ENCODE measurements at places on chromosomes 2 and 18.

DNA sequence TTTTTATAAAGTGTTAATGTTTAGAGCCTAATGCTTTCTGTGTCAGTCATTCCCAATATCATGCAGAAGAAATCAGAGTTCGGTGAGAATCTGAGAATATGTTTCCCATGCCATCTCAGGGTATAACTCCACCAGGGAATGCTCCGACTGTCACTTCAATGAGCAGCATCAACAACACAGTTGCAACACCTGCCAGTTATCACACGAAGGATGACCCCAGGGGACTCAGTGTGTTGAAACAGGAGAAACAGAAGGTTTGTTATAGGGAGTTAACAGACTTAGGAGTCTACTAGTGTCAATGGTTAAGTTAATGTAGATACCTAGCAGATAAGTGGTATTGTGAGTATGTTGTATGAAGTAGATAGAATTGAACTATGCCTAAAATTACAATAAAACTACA is 31.0 kb downstream of the VAPA start:
- no peak for DNase-seq

DNA sequence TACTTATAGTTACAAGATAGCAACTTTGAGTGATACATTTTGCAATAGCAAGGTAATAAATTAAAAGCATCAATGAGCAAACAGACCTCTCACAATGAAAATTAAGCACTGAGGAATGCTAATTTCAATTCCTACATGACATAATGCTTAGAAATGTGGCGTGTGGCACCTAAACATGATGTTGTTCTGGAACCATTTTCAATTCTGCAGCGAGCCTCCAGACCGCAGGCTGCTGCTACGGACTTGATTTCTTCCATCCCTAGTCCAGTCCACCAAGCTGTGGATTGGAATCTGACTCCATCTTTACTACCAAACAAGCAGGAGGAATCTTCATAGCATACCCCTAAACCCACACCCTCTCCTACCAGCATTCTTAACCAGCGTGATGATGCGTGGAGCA is 58.7 kb upstream of the ZNF397 start:
- no peak for DNase-seq

DNA sequence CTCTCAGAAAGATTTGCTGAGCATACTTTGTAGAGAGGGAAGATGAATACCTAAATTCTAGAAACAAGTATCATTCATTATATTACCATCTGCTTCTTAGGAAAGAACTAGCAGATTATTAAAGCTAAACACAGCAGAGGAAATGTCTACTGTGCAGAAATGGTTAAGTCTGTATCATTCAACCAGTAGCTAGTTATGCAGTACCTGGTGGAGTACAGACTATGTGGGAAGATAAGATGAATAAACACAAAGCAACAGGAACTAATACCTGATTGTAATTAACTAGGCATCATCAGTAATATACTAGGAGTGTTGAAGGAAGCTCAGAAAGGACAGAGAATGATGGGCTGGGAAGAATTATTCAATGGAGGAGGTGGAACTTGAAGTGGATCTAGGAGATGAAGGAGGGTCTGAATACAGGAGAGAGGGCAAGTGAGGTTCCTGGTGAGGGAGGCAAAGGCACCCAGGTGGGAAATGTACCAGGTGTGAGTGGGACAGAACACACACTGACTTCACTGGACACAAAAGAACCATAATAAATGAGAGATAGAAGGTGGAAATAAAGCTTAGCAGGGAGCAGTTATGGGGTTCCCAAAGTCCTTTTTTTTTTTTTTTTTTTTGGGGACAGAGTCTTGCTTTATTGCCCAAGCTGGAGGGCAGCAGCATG is 9.5 kb downstream of the WDFY1 start:
- DNase-seq, result no peak

- no peak for DNase-seq
These were observed 99.8 kb downstream of the SMAD7 start for GRCh38 chr18:48850822-48851598.

GRCh38 chr2:73255007-73255644 is 21.0 kb downstream of the CCT7 start:
- no peak for DNase-seq

DNA sequence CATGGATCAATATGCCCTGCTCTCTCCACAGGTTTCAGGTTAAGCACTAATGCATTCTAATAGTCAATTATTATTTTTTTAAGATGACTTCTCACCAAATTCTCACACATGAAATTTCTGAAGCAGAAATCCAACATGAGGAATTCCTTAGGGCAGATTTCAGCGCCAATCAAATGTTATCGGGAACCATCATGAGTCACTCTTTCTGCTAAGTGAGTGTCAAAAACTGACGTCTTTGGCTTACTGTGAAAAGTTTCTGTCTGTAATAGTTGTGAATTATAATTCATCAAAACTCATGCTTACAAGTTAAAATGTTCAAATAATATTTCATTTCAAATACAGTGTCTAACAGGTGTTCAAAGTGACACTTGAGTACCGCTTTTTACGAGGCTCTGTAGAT is 1038.6 kb downstream of the SOCS6 start:
- no peak for DNase-seq

DNA sequence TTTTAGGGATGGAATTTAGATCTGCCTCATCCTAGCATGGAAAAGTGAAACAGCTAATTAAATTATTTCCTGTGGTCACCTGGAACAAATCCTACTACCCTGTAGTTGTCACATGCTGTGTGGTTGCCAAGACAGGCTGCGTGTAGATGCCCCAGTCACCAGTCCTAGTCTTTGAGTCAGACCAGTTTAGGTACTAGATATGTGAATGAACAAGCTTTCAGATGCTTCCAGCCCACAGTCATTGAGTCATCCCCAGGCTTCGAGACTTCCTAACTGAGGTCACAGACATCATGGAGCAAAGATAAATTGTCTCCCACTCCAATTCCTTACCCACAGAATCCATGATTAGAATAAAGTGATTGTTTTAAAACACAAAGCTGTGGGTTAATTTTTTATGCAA is 35.8 kb upstream of the GRB14 start:
- DNase-seq, result peak; percentile 91

- no peak for DNase-seq
These were observed 766 bp downstream of the TMEM17 start for GRCh38 chr2:62505109-62505749.

DNA sequence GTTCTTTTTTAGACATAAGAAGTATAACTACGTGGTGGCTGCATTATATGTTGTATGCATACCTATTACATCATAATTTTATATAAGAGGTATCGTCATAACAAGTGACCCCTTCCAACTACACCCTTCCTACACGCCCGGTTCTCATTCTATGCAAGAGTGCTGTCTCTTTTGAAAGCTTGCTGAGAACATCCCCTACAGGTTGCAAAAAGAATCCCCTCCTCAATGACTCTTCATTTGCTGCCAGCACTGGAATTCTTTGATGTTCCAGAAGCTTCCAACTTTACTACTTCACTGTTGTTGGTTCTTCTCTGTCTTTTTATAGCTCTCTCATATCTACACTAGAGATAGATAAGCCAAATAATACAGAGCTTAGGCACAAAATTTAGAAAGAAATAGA is 66.4 kb downstream of the CDH7 start:
- no peak for DNase-seq

- no peak for DNase-seq
These were observed 996.2 kb upstream of the FANCL start for GRCh38 chr2:59237311-59237710.

DNA sequence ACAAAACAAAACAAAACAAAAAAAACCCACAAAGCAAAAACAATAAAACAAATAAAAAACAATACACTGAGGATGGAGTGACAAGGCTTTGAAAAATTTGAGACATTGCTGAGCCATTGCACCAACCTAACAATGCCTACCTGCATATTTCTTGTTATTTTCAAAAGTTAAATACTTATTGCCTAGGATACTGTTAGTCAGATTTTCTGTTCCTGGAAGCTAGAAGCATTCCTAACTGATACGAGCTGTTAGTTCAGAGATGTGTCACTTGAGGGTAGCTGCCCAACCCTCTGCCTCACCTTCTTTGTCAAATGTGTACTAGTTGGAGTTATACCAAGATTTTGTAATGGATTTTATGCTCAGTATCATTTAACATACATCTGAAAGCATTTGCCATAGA is 187.2 kb downstream of the TXNL1 start:
- peak; percentile 43 for DNase-seq

- DNase-seq, result no peak
These were observed 85.7 kb downstream of the COPS8 start for GRCh38 chr2:237171396-237171795.

DNA sequence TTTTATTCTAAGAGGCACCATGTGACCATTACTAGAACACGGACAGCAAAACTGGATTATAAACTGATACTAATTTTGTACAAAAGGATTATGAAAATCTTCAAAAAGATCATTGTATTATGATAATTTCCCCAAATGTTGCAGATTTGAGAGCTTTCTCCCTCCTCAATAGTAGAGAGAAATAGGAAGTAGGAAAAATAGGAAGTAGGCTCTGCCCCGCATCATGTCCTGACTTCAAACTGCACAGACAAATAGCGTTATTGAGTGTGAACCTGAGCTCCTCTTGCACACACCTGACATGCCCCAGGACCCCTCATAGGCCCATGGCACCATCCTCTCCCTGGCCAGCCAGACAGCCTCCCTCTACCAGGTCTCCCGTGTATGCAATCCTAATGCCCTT is 25.4 kb downstream of the CHRNA1 start:
- DNase-seq, result no peak

DNA sequence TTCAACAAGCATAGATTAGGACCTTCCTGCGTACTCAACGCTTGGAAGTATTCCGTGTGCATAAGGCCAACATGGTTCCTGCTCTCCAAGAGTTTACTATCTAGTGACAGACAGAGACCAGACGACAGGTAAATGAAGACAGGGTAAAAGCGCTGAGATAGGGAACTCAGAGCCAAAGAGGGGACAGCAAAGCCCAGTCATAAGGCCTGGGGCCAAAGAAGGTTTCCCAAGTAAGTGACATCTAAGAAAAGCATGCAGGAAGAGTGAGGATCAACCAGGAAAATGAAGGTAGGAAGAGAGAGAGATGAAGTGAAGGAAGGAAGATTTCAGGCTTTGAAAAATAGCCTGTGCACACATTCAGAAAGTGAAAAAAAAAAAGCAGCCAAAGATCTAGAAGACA is 76.9 kb upstream of the CDH20 start:
- no peak for DNase-seq

GRCh38 chr18:69209761-69210160 is 190.9 kb upstream of the DOK6 start:
- no peak for DNase-seq

DNA sequence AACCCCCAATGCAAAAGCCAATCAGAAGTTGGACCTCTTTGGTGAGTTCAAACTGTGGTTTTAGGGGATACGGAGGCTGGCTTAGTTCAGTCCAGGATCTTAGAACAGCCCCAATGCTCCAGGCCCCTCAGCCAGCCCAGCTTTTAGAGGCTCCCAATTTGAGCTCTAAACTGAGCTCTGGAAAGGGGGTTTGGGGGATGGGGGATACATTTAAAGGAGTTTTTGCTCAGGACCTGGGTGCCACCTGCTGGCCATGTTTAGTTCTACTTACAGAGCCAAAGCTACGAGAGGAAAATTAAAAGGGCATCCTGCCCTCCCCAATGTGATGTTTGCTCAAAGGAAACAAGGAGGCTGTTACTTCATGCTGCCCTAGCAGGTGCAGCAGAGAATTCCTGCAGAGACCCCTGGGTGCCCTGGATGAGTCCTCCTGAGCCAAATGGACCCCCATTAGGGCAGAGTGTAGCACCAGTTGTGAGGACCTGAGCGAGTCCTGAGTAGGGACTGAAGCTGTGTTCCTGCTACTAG is 15.9 kb upstream of the TMEM214 start:
- no peak for DNase-seq

DNA sequence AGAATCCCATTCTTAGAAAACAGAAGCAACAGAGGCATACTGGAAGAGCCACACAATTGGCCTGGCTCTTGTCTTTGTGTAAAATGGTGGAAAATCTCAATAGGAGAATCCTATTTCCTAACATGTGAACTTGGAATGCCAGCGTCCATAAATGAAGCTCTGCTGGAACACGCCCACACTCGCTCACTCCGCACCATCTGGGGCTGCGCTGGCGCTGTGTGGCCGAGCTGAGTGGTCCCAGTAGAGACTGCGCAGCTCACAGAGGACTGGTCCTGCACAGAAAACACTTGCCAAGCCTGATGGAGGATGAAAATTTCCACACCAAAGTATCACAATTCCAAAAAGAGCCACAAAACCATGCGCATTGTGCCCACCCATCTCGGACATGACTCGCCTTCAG is 56.2 kb downstream of the PXDN start:
- no peak for DNase-seq

DNA sequence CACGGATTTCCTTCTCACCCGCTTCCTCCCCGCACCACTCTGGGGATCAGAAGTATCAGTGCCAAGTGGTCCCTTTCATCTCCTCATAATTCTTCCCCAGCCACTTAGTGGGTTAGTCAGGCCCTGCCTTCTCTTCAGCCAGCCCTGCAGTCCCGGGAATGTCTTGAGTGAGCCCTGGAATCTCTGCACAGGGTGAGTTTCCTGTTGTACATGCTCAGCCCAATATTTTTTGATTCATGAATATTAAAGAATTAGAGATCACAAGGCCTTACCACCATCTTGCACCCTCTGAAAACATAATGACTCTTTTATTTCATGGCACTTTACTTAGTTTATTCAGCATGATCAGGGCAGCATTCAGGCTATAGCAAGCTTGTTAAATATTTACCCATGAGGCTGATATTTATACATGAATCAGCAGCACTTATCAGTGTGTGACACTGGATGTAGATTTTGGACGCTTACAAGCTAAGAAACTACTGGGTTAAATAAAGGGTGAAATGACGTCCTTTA is 159.4 kb upstream of the FOSL2 start:
- no peak for DNase-seq

GRCh38 chr2:130370490-130370889 is 14.6 kb downstream of the PTPN18 start:
- no peak for DNase-seq

- no peak for DNase-seq
These were observed 114.0 kb downstream of the PIEZO2 start for GRCh38 chr18:11035376-11035775.

DNA sequence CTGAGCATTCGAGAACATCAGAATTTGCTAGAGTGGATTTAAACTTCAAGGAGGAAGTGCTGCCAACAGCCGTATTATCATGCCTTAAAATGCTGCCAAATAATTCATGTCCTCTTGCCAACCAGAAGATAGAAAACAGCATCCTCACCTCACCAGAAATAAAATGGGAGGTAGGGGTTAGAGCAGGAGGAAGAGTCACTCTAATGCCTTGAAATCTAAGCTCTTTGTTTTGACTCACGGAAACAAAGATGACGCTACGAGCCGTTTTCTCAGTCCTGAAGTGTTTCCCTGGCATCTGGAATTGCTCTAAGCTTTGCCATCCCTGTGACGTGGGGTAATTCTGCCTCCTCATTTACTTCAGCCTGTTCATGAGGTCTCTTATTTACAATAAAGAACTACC is 97.1 kb downstream of the PRPF40A start:
- no peak for DNase-seq
